ENCODE measurements at places on chromosomes 13 and 19.

DNA sequence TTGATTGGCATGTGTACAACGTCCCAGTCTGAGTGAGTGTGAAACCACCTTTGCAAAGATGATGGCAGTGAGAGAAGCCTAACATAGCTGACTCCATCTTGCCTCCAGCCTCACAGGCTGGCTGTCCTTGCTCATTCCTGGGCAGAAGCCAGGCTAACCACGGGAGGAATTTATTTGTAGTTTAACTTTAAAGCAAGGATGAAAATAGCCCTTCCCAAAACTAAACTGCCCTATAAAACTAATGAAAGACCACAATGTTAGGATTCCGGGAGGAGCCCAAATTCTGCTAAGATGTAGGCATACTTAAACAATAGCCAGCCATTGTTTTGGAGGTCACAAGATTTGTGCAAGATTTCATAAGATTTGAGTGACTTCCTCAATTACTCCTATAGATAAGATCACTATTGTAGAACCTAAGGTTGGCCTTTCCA, 96.6 kb upstream of the LSM14A start:
- no peak for DNase-seq

DNA sequence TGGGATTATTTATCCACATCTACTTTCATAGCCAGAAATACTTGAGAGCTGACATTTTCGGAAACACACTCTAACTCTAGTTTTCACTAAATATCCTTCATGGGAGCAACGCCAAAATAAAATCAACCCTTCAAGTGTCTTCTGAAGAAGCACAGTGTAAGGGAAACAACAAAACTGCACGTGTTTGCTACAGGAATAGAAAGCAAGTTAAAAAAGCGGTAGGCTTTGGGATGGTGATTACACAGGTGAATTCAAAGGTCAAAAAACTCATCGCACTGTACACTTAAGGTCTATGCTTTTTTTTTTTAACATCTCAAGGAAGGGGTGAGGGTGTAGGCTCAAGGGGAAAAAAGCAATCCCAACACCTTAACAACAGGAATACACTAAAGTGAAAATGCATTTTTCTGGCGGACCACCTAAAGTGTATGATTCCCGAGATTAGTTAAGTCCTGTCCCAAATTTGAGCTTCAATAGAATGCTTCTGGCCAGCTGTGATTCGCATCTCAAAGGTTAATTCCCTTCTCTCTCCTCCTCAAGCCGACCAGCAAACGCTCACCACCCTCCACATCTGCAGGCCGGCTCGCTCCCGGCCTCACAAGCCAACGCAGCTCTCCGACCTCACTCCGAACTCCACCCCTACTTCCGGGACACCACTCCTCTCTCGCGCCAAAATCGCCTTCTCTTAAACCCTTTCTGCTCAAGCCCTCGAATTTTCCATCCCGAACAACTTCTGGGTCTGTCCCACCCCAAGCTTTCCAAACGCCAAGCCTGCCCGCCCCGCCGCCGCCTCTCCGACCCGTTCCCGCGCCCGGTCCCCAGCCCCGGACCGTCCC, 1.1 kb downstream of the ARGLU1 start:
- DNase-seq, result no peak

DNA sequence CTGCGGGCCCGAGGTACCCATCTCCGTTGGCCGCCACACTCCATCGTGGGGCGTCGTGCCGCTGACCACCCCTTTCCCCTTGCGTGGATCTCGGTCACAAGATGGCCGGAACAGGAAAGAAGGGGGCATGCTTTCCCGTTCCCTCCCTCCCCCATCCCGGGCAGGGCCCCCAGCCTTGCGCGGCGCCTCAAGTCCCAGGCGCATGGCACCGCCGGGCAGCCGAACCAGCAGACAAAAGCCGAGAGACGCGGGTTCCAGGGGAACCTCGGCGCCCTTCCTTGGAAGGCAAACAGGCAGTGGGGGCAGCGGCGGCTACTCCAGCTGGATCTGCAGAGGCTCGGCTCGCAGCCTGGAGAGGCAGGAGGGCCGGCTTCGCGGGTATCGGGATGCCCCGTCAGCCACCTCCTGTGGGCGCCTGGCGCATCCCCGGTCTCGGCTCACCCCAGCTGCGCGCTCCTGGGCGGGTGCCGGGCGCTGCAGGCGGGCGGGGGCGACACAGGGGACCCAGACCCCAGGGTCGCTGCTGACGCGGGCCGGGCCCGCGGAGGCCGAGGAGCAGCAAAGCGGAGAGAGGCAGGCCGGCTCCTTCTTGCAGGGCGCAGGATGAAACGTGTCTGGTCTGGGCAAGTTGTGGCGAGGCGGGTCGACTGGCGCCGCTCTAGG, 439 bp downstream of the DZIP1 start:
- no peak for DNase-seq

GRCh38 chr13:36959456-36960116, 39.5 kb upstream of the SMAD9 start:
- DNase-seq, result no peak

GRCh38 chr13:112588490-112589297, 741 bp upstream of the TUBGCP3 start:
- no peak for DNase-seq

DNA sequence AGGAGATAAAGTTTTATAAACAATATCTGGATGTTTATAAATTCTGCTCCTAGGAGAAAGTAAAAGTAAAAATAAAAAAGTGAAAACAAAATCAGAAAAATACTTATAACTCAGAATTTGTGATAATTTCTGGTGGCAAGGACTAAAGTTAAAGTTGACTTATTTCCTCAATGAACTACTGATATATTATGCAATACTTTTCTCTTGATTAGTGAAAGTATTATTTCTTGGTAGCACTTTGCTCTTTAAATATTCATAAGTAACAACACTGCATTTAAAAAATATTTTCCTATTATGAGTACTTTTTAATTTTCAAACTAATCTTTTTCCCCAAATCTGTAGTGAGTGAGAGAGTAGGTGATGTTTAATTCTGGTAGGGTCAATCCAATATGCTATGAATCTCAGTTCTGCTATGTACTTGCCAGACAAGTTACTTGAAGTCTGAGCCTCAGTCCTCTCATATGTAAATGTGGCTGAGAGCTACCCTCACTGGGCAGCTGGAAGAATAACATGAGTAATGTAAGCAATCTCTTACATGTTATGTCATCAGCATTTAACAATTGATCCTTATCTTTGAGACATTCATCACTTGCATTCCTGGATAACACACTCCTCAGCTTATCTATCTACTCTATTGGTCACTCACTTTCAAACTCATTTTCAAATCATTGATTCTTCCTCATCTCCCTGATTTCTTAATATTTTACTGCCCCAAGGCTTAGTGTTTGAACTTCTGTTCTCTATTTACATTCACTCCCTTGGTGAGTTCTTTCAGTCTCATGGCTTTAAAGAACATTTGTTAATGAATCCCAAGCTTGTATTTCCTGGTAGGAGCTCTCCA, 239.0 kb downstream of the RGCC start:
- DNase-seq, result no peak

GRCh38 chr19:17972230-17972629, 5.3 kb downstream of the KCNN1 start:
- DNase-seq, result no peak

- DNase-seq, result no peak
Measured at GRCh38 chr13:33169273-33169980, 116.1 kb downstream of the STARD13 start.

- no peak for DNase-seq
Measured at GRCh38 chr13:87207280-87208003, 463.7 kb upstream of the SLITRK5 start.

DNA sequence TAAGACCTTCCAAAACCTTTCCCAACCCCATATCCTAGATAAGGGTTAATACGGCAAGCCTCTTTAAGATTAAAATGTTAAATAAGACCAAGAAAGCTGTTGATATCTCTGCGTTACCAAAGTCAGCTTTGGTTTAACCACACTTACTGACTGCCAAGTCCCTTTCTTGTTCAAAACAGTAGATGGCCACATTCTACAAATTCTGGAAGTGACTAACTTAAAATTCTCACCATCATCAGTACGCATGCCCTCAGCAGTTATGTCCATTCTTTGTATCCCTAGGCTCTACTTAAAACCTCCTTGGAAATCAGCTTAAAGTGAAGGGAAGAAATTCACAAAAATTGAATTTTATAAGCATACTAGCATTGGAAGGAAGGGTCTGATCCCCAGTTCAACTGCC, 23.6 kb downstream of the SOHLH2 start:
- no peak for DNase-seq

GRCh38 chr19:14370169-14370939, 10.9 kb upstream of the ADGRE5 start:
- DNase-seq, result peak; percentile 56

- DNase-seq, result no peak
Measured at GRCh38 chr19:51821456-51821855, 26.5 kb downstream of the FPR3 start.

- peak; percentile 88 for DNase-seq
Measured at GRCh38 chr19:58513694-58514563, 2.1 kb upstream of the SLC27A5 start.

- no peak for DNase-seq
Measured at GRCh38 chr19:50510700-50511068, 307 bp downstream of the JOSD2 start.

DNA sequence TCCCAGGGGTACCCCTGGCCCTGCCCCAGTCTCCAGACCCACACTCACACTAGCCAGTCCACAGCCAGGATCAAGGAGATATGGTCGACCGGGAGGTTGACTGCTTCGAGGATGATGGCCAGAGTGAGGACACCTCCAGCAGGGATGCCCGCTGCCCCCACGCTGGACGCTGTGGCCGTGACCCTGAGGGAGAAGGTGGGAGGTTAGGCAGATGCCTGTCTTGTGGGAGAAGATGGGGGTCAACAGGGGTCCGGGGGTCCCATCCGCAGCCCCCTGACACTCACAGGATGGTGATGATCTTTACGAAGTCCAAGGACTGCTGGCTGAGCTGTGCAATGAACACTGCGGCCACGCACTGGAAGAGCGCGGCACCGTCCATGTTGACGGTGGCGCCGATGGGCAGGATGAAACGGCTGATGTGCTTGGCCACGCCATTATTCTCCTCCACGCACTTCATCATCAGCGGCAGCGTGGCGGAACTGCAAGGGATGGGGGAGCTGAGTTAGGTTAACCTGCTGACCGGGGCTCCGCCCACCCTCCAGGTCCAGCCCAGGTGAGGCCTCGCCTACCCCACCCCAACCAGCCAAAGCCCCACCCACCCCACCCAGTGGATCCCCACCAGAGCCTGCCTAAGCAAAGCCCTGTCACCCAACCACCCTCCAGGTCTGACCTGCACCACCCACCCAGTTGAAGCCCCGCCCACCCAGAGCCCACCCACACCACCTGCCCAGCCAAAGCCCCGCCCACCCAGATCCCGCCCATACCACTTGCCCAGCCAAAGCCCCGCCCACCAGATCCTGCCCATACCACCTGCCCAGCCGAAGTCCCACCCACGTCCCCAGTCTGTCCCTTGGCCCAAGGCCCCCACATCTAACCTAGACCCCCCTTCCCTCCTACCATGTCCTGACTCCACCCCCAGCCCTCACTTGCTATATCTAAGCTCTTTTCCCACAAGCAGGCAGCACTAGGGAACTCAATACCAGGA, 11.2 kb downstream of the SLC1A5 start:
- no peak for DNase-seq

DNA sequence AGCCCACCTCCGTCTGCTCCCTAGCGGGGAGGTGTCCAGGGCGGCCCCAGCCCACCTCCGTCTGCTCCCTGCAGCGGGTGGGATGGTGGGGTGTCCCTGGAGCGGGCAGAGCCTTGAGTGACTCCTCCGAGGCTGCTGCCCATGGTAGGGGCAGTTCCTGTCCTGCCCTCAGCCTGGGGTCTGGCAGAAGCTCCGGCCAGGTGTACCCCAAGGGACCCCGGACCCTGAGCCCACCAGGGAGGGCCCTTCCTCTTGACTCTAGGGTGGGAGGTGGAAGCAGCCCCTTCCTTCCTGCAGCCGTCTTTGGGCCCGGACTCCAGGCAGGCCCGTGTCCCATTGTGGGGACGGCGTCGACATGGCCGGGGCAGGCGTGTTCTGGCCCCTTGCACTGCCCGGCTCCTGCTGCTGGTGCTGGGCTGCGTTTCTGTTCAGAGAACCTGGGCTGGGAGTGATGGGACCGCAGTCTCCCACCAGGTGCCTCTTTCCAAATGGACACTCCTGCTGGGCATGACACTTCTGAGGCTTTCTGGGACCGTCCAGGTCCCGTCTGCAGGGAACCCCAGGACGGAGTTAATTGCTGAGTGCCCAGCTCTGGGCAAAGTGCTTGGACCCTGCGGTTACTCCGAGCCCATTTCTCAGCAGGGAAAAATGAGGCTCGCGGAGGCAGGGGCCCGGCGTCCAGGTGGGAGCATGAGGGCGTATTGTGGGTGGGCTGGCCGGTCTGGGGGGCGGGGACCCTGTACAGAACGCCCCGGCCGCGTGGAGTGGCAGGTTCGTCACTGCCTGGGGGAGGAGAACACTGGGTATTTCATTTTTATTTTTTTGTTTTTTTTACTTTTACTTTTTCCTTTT, 19.8 kb downstream of the ARID3A start:
- no peak for DNase-seq

DNA sequence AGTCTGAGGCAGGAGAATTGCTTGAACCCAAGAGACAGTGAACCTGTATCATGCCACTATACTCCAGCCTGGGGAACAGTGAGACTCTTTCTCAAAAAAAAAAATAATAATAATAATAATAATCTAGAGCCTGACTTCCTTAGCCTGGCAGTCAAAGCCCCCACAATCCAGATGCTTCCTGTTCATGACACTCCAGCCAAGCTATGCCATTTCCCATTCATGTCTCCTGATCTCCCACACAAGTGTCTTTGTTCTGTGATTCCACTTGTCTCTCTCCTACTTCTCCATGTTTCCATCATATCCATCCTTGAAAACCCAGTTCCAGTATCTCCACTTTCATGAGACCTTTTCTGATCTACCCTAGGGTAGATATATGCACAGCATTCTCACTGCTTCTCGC, 150.7 kb downstream of the FOXO1 start:
- DNase-seq, result no peak

DNA sequence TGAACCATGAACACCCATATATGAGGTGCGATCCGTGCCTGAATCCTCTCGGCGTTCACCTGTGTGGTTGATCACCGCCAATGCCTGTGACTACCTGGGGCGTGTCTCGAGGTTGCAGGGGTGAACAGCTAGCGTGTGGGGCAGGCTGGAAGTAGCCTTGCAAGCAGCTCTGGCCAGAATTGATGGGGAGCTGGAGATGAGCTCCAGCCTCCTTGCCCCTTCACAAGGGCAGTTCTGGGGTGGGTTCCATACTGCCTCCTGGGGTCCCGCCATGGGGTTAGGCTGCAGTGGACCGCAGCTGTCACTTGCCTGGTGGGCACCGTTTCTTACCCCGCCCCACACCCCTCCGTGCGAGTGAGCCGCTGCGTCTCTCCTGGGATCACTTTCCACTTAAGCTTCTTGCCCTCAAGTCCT, 154.5 kb upstream of the SOX1 start:
- DNase-seq, result no peak

- DNase-seq, result no peak
Measured at GRCh38 chr19:18431351-18432197, 6.4 kb downstream of the ISYNA1 start.

GRCh38 chr13:35865341-35866240, 265.6 kb downstream of the DCLK1 start:
- DNase-seq, result no peak

DNA sequence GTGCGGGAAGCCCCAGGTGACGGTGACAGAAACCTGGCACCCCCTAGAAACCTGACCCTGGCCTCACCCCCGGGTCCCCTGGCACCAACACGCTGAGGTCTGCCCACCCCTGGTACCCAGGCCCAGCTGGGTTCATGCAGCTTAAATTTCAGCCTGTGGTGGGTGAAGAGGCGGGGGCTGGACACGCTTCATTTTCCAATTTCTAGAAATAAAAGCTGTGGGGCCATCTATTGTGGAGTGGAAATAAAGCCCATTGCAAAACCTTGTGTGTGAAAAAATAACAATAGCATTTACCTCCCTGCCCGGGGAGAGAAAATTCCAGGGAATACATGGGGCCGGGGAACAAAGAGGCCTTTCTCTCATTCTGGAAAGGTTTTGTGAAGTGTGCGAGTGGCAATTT, 7.5 kb upstream of the FUT5 start:
- no peak for DNase-seq
